ENCODE measurements at places on chromosomes 2 and 18.

DNA sequence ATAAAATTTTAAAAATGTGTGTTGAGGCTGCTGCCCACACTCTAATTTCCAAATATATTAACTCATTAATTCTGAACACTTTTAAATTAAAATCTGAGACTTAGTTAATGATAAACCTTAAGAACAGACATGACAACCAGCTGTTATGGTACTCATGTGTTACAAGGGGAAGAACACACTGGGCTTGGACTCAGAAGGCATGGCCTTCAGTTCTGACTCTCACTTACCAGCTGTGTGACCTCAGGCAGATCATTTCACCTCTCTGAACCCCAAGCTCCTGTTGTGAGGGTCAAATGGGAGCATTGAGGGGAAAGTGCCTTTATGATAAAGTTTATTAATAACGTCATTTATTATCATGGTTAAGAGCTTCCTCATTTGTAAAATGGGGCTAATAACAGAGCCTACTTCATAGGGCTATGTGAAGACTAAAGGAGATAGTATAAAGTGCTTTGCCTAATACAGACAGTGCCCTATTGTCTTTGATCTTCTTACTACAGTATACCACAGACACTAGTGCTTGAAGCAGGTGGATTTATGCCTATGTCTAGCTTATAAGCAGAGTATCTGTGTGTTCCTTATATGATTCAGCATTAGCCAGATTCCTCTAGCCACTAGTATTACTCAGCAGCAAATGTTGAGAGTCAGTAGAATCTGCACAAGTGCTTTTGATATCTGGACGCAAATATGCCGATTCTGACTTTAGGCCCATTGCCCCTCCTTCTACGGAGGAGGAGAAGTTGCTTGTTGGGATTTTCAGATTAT, 99.6 kb downstream of the SGPP2 start:
- no peak for DNase-seq

DNA sequence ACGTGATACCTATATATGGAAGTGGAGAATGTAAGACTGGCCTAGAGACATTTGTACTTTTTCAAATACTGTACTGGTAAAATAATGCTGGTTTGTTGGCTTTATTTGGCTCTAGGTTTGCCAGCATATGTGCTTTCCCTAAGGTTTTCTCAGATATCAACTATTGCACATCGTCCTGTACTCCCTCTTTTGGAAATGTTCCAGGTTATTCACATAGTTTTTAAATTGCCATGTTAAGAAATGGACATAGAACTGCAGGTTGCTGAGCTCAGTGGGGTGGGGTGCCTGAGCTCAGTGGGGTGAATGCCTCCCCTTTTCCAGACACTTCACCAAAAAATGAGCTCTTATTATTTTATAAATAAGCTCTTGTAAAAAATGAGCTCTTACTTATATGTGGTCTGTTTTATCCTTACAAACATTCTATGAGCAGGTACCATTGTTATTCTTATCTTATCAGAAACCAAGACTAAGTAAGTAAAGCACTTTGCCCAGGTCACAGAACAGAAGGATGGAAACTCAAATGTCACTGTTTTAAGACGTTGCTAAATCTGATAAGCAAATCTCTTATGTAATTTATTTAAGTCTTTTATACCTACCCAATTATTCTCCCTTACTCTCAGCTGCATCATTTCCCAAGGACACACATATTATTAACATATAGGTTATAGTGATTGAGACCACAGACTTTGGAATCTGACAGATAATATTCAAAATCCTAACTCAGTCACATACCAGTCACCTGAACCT, 99.0 kb downstream of the CPS1 start:
- DNase-seq = no peak

DNA sequence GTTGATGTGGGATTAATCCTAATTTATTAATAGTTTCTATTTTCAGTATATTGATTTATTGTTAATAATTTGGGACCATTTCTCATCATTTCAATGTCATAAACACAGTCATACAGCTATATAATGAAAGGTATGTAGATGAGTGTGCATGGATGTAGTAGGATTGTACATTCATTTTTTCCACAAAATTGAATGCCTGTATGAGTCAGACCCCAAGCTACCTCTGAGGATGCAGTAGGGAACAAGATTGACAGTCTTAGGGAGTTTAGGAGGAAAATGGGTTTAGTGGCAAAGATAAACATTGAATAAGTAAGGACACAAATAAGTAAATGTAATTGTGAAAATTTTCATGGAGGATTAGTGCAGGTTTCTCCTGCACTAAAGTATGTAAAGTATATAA, 14.1 kb upstream of the TMEFF2 start:
- no peak for DNase-seq

DNA sequence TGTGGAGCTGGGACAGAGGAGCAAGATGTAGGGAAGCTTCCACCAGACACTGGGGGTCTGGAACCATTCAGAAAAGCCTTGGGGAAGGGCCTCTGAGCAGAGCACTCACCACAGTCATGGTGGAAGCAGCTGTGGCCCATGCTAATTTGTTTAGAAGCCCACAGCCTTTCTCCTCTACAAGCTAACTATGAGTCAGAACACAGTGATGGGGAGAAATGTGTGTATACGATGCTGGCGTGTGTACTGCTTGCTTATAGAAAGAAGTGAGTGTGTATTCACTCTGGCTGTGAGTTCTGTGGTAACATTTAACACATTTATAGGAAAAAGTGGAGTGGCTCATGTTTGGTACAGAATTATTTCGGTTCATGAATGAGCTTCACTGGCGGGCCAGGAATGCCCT, 157.0 kb upstream of the ACAA2 start:
- DNase-seq = no peak

GRCh38 chr2:20049637-20050036, 1.8 kb downstream of the LAPTM4A start:
- DNase-seq = peak; percentile 6

- no peak for DNase-seq
Measured at GRCh38 chr18:70075906-70076305, 128.2 kb upstream of the CD226 start.

GRCh38 chr2:169736902-169737301, 3.3 kb downstream of the KLHL23 start:
- no peak for DNase-seq

GRCh38 chr2:212133337-212133736, 405.3 kb downstream of the ERBB4 start:
- DNase-seq = no peak

DNA sequence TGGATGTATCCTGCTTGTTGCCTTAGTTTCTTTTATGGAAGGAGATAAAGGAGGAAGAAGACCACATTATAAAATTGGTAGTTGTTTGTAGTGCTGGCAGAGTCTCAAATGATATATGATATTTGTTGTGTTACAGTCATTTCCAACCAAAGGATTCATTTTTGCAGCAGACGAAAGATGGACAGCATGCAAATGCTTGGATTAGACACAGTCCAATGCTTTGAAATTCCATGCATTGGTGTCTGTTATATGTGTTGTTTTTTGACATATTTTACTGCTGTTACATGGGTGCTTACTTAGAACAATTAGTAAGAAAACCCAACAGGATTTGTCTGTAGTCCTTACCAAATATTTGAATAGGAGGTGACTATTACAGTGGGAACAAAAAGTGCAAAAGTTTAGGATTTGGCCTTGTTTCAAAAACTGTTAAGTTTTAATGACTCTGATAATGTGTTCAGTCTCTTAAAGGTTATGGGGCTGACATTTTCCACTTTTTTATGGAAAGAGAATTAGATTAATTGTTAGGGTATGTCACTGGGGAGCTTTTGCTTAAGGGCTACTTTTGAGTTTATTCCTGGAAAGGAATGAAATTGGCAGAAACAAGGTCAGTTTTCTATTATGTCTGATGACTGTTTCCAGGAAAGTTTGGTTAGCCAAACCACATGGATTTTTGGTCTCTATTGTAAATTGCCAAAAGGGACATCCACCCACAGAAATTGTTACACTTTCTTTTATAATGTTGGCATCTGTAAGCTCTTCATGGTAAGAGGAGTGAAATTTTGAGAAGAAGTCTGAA, 229.4 kb upstream of the MMADHC start:
- no peak for DNase-seq
